ENCODE measurements at places on chromosomes 1 and 21.
A peak's percentile ranks its signal among the peaks of the same experiment; 100 is the strongest.

DNA sequence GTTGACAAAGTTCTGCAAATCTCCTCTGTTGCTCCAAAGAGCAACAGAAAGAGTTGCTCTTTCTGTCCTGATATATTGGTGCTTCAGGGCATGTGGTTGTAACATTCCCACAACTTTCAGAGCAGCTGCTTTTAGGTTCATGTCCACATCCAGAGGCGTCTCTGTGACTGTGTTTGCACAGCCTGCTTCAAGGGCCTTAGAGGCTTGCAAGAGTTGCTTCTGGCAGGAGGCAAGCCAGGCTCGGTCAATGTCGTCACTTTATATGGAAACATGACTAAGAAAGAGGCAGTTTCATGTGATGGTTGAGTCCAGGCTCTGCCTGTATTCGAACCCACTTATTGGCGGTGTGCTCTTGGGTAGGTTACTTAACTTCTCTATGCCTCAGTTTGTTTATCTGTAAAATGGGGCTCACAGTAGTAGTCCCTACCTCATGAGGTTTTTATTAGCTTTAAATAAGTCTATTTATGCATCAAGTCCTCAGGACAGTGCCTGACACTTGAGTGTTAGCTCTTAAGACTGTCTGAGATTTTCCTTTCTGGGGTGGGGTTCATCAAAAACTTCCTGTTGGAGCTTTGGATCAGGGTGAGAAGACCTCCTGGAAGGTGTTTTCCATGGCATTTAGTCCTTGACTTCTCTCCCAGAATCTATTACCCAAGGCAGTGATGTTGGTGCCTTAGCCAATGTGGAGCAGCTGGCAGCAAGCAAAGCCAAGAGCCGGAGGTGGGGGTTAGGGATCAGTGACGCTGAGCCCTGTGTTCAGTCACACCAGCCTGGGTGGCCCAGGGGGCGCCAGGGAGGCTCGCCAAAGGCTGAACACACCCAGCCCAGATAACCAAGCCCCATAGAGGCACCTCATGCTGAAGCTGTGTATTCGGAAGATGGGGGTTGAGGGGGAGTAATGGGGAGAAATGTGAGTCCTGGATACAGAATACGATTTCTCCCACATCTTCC is 18.9 kb downstream of the LHX4 start:
- DNase-seq = no peak

DNA sequence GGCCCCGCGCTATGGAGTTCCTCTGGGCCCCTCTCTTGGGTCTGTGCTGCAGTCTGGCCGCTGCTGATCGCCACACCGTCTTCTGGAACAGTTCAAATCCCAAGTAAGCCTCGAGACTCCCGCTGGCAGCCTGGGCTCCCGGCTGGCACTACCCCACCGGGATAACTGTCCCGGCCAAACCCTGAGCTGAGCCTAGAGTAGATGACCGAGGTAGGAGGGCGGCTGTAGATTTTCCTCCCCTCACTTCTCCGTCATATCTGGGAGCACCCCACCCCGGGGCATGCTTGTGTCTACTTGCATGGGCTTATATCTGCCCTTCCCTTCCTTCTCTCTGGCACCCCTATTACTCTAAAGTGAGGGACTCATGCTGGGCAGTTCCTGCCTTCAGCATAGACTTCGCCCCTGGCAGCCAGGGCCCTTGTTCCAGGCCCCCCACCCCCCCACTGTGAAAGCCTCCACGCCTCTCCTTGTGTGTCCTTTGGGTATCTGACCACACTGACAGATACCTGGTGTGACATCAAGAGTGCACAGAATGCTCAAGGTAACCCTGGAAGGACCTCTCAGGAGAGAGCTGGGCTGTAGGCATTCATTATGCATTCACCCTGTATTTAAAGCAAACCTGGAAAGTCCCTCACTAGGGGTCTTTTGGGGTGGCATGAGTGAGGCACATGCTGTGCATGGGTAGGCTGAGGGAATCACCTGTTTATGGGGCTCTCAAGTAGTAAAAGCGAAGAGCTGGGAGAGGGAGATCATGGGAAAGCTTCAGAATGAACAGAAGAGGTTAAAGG is 485 bp downstream of the EFNA1 start:
- DNase-seq = no peak

- DNase-seq = no peak
Measured at GRCh38 chr1:2351723-2352122, 39.6 kb downstream of the MORN1 start.

DNA sequence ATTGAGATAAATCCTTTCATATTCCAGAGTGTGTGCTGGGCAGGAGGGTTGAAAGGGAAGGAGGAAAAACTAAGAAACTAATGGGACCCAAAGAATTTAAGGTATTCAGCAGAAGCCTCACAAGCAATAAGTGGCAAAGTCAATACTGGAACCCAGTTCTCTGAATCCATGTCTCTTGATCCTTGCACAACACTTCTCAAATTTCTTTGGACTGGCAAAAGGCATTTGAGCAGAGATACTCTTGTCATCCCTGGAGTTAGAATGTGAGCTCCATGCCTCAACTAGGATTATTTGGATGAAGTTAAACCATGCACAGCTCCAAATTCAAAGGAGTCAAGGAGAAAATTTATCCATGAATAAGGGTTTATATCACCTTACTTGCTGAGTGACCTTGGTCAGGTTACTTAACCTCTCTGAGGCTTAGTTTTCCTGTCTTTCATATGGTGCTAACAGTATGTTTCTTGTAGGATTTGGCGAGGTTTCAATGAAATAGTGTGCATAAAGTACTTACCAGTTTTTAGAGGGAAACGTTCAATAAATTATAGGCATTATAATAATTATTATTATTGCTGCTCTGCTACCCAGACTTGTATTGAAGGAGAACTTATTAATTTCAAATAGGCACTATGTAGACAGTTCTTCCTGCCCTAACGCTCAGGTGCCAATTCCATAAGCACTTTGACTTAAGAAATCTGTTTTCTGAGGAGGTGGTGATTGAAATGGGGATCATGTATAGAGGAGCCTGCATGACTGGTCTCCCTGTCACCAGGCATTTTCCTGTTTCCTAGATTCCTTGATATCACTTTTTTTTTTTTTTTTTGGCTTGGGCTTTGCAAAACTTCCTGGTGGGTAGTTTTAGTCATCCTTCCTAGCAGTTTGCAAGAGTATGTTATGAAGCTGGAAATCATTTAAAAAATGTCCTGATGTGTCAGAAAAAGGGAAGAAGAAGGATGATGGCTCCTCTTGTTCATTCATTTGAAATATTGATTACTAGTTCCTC is 125.0 kb upstream of the JUN start:
- no peak for DNase-seq

DNA sequence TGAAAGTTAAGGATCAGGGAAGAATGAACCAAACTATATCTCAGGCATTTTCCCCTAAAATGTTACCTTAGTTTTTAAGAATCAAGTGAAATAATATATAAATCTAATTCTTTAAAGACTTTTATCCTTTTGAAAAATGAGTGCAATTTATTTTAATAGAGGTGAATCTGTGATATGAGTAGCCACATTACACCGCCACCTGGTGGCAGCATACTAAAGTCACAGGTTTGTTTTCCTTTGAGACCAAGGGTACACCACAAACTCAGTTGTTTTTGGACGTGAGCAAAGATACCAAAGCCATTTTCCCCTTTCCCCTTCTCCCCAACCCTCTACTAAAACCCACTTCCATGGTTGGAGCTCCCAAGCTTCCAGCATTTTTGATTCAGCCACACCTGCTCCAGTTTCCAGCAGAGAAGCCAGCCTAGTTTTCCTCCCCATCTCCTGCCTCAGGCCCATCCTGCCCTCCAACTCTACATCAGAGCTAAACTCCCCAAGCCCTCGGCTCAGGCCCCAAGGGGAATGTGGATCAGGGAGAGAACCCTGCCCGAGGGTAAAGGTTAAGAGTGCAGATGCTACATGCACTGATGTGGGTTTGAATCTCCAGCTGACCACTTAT is 22.9 kb upstream of the LDLRAP1 start:
- peak; percentile 61 for DNase-seq

- no peak for DNase-seq
Measured at GRCh38 chr1:72109916-72110315, 172.4 kb downstream of the NEGR1 start.

DNA sequence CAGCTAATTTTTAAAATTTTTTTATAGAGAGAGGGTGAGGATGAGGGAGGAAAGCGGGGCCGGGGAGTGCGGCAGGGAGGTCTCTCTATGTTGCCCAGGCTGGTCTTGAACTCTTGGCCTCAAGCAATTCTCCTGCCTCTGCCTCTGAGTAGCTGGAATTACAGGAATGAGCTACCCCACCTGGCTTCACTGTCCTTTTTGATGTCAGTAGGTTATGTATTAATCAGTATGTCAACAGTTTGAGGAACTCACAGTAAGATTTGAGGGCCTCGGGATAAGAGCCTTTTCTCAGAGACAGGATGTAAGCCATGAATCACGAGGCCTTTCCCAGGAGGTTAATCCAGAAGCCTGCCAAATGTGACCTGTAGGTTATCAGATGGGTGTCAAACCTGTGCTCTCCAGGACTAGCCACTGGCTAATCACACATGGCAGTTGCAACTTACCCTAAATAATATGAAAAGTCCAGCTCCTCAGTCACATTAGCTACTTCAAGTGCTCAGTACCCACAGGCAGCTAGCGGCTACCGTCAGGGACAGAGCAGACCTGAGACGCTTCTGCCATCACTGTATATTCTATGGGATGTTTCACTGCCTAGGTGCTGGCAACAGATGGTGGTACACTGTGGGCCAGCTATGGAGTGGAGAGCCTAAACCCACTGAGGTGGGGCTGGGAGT is 33.1 kb downstream of the TRIM67 start:
- DNase-seq = no peak

DNA sequence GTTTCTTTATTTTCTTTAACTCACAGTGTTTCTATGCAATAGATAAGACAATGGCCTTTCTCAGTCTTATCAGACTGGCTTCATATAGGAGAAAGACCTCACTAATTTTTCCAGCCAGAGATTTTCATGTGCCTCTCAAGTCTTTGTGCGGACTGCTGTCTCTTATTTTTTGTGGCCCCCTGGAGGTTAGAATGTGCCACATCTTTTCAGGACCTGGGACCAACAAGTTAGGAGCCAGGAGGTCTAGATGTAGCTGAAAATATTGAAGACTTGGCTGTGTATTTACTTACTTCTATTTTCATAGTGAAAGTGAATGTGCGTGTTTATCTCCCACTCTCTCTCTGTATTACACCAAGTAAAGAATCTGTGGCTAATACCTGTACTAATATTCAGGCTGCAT is 42.1 kb upstream of the CFHR3 start:
- DNase-seq = no peak

- DNase-seq = no peak
Measured at GRCh38 chr21:37871121-37871862, 45.0 kb downstream of the KCNJ6 start.

GRCh38 chr1:108830119-108831008 is 26.5 kb downstream of the AKNAD1 start:
- no peak for DNase-seq

- no peak for DNase-seq
Measured at GRCh38 chr1:2927393-2928360, 93.6 kb upstream of the ACTRT2 start.

- DNase-seq = no peak
Measured at GRCh38 chr21:17348849-17349248, 164.0 kb upstream of the CXADR start.

DNA sequence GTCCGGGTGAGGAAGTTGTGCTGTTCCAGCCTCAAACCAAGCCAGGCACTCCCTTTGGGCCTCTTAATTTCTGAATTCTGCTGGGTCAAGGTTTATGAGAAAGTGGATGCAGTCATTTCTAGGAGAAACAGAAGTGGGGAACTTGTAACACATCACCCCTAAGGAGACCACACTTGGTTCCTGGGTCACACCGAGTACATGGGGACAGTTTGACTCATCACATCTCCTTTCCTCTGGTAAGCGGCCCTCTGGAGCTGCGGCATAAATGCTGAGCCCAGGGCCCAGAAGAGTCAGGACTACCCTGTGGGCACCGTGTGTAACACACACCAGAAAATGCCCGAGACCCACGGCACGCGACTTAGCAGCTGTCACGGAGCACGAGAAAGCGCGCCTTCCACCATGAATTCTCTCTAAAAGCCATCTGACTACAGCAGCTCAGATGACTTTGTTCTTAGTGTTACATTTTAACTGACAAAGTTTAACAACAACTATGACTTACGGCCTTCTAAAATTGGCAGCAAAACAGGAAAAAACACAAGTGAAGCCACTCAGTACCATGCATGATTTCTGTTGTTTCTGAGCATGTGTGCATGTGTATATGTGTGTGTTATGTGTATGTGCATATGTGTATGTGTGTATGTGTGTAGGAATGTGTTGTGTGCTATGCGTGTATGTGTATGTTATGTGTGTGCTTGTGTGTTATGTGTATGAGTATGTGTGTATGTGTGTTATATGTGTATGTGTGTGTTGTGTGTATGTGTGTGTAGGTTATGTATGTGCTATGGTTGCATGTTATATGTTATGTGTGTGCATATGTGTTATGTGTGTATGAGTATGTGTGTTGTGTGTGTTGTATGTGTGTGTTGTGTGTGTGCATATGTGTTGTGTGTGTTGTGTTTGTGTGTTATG is 50.8 kb downstream of the TOMM20 start:
- peak; percentile 93 for DNase-seq

DNA sequence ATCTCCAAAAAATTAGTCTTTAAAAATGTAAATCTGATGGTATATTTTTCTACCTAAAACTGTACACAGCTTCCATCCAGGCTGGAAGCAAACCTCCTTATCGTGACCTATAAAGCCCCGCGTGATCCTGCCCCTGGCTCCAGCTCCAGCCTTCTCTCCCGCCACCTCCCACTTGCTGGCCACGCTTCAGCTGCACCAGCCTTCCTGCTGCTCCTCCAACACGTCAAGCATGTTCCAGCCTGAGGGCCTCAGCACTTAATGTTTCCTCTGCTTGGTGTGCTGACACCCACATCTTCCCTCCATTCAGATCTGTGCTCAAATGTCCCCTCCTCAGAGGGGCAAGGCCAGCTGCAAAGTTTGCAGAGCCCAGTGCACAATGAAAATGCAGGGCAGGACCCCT is 123.5 kb upstream of the MAGI3 start:
- DNase-seq = no peak

DNA sequence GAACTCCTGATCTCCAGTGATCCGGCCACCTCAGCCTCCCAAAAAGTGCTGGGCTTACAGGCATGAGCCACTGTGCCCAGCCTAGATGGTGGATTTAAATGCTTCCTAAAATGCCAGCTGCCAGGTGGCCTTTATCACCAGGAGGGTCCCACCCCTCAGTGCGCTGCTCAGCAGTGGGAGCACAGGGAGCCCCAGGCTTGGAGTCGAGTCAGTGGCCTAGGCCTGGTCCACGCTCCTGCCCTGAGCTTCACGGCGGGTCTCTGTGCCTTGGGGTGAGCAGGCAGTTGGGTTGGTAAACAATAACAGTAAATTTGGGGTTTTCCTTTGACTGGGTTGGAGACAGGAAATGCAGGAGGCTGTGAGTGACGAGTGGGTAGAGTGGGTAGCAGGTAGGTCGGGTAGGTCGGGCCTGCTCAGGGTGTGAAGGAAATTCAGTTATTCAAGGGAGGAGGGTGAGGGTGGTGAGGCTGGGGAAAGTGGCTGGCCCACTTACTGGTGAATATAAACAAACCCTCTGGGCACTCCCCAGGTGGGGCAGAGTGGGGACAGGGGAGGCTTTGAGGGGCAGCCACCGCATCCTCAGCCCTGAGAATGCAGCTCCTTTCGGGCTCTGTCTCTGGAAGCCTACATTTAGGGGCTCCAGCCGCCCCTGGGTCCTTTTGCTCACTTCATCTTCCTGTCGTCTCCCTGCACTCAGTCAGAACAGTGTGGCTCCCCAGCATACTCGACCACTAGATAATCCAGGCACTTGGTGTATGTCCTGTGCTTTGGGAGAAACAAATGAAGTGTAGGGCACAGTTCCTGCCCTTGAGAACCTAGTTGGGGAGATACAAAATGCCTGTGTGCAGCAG is 33.5 kb upstream of the IL19 start:
- DNase-seq = peak; percentile 81
